Chondrocyte (in vitro differentiated cells): ENCODE measurements at places on chromosomes 2 and 18. TPM values are rescaled to one million over a fixed set of nuclear protein-coding genes. Genes with fewer than 3 reads are reported as not detected.

GRCh38 chr2:32798829-32799228 lies 147.9 kb upstream of the LTBP1 start:
- no peak for DNase-seq
- no peaks in the 10 kb centered on the region for H3K27me3 ChIP-seq
- no peak overlapping the region for H3K4me3 ChIP-seq
- no peak overlapping the region for H3K27ac ChIP-seq

DNA sequence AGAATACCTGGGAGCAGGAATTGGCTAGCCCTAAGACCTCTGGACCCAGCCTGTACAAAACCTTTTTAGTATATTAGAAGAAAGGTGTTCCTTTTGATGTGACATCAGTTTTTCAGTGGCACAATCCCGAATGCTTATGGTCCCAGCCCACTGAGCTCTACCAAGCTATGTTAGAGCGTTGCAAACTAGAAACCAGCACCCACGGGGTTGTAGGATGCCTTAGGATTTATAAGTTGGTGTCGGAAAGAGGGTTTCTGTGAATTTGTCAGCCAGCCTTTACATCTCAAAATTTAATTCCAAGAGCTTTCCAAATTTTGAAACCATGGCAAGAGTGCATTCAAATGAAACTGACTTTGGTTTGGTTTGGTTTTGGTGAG lies 499 bp upstream of the LMAN1 start:
- H3K27me3 ChIP-seq, result peaks cover 9% of the 10 kb centered on the region
- H3K4me1 ChIP-seq, result peaks cover 36% of the 10 kb centered on the region
- no peak overlapping the region for H3K27ac ChIP-seq
- no peak for DNase-seq

- peaks cover 35% of the 10 kb centered on the region for H3K4me1 ChIP-seq
- no peaks in the 10 kb centered on the region for H3K27me3 ChIP-seq
- H3K27ac ChIP-seq, result no peak overlapping the region
- DNase-seq, result no peak
- peaks cover 2% of the 10 kb centered on the region for H3K36me3 ChIP-seq
Measured at GRCh38 chr2:58044145-58044544, 2.5 kb upstream of the VRK2 start.

DNA sequence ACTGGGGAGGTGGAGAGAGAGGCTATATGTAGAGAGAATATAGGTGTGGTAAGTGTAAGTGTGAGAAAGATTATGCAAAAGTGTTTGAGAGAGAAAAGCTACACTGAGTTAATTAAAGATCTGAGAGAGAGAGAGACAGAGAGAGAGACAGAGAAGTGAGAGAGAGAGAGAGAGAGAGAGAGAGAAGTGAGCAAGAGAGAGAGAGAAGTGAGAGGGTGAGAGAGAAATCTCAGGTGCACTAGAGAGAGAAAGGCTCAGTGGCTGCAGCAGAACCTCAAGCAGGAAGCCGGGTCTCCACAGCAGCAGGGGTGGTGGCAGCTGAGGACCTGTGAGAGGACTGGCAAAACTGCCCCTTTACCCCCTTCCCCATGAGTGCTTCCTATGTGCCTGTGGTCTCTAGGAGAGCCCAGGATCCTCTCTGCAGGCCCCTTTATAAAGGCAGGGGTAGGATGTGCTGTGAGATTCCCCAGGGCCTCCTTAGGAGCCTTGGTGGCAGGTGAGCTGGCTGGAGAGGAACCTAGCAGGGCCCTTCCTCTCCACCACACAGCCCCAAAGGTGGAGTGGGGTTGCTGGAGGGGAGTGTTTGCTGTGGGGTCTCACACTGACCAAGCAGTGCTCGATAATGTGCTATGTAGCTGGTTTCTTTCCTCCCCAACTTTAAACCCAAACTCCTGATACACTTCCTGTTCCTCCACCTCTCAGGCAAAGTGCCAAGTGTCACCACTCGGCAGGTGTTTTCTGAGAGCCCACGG lies 52.6 kb downstream of the SLC4A5 start:
- H3K4me1 ChIP-seq, result peaks cover 21% of the 10 kb centered on the region
- no peak for DNase-seq
- H3K27me3 ChIP-seq, result peaks cover 2% of the 10 kb centered on the region
- no peak overlapping the region for H3K27ac ChIP-seq
- peaks cover 3% of the 10 kb centered on the region for H3K36me3 ChIP-seq

GPAT2 gene
- total RNA-seq, result not detected in 3 replicates

DNA sequence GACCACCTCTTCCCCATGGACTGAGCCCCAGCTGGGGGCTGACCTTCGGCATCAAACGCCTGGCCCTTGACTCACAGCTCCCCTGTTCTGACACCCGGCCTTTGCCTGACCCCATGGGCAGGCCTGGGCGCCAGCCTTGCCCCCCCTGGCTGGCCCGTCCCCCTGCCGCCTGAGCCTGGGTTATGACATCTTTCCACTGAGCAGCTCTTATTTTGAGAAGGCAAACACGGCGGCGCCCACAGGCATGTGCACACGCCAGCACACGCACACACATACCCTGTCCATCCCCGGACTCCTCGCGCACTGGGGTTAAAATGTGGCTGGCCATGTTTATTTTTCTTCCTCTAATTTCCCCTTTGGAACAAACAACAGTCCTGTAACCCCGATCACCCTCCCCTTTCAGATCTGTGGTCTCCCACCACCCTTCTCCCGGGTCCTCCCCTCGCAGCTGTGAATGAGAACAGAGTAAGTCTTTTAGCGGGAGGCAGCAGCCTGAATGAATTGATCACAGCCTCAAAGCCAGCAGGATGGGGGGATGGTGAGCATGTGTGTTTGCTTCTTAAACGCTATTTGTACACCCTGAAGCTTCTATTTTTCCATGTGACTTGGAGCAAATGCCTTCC lies 11.8 kb upstream of the ATOH8 start:
- peaks cover 1% of the 10 kb centered on the region for H3K36me3 ChIP-seq
- H3K4me1 ChIP-seq, result peaks cover 49% of the 10 kb centered on the region
- H3K27me3 ChIP-seq, result peaks cover 16% of the 10 kb centered on the region
- no peak for DNase-seq
- H3K27ac ChIP-seq, result peak overlapping the region; percentile 93

DPP10 gene
- not detected in 3 replicates for total RNA-seq

- no peak for DNase-seq
- no peak overlapping the region for H3K27ac ChIP-seq
- no peaks in the 10 kb centered on the region for H3K36me3 ChIP-seq
Measured at GRCh38 chr2:165567273-165567672, 97.8 kb downstream of the CSRNP3 start.
